ENCODE measurements at places on chromosomes 6 and 20. TPM values are rescaled to one million over a fixed set of nuclear protein-coding genes. Genes with fewer than 3 reads are reported as not detected.

DNA sequence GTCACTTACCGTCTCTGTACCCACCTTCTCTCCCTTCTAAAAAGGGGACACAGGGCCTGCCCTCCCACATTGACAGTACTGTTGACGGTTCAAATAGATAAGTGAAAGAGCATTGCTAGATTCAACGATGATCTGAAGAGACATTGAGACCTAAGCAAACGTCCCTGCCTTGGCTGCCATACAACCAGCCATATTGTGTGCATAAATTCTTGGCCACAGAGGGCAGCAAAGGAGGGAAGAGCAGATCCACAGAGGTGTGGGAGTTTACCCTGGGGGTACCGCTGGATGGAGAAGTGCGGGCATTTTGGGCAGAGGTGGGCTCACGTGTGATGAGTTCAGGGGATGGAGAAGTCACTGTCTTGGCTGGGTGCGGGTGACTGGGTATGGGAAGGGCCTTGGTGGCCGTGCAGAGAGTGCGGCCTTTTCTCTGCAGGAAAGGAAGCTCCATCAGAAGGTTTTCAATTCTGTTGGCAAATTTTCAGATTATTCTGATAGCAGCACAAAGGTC lies 85.6 kb downstream of the POPDC3 start:
- no peak for DNase-seq

DNA sequence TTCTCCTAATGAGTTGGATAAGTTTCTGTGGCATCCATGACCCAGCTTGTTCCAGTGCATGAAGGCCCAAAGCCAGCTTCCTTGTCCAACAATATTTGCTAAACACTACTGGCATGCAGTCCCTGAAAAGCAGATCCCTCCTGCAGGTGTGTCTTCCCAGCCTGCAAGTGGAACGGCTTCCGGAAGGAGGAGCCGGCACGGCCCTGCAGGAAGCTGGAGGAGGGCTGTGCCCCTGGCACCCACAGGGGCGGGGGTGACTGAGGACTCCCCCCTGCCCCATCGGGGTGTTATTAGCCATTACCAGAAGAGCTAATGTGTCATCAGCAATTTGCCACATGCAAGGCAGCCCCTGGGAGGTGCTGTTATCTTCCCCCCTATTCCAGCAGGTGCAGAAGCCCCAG lies 27.4 kb downstream of the NPEPL1 start:
- DNase-seq: no peak

Gene CSTF1
- 59.5 TPM for polyA plus RNA-seq

Gene QKI
- polyA plus RNA-seq: 114 TPM
